ENCODE measurements at places on chromosomes 16 and 17. TPM values are rescaled to one million over a fixed set of nuclear protein-coding genes. Genes with fewer than 3 reads are reported as not detected.
A peak's percentile ranks its signal among the peaks of the same experiment; 100 is the strongest.

The KRTAP17-1 gene
- total RNA-seq, result not detected

The RAB37 gene
- 1.4 TPM for total RNA-seq

DNA sequence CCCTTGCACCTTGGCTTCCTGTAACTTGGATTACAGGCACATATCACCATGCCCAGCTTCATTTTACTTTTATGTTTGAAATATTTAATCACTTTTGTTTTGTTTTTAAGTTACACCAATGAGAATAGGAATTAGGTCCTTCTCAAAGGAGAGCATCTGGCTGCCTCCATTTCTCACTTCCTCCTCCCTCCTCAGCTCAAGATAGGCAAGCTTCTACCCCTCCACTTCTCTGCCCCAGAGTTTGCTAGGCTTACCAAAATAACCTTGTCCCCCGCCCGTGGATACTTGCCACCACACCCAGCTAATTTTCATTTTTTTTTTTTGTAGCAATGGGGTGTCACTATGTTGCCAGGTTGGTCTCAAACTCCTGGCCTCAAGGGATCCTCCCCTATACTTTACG is 17.9 kb downstream of the GABARAPL2 start:
- H3K36me3 ChIP-seq, result peaks cover 2% of the 10 kb centered on the region
- no peak for DNase-seq
- H3K4me1 ChIP-seq, result no peaks in the 10 kb centered on the region
- H3K4me3 ChIP-seq, result no peak overlapping the region
- H3K27me3 ChIP-seq, result no peaks in the 10 kb centered on the region

GRCh38 chr17:4836221-4836620 is 3.1 kb downstream of the MINK1 start:
- H3K4me3 ChIP-seq, result no peak overlapping the region
- no peaks in the 10 kb centered on the region for H3K4me1 ChIP-seq
- no peaks in the 10 kb centered on the region for H3K27me3 ChIP-seq
- no peaks in the 10 kb centered on the region for H3K36me3 ChIP-seq

- H3K27me3 ChIP-seq, result no peaks in the 10 kb centered on the region
- no peak for DNase-seq
- H3K4me3 ChIP-seq, result no peak overlapping the region
- no peaks in the 10 kb centered on the region for H3K36me3 ChIP-seq
These were observed 19.2 kb downstream of the RABEP2 start for GRCh38 chr16:28905800-28906372.

GRCh38 chr17:38358586-38359513 is 7.2 kb downstream of the SOCS7 start:
- H3K4me3 ChIP-seq, result no peak overlapping the region
- H3K4me1 ChIP-seq, result peaks cover 5% of the 10 kb centered on the region
- no peaks in the 10 kb centered on the region for H3K36me3 ChIP-seq
- DNase-seq, result no peak

DNA sequence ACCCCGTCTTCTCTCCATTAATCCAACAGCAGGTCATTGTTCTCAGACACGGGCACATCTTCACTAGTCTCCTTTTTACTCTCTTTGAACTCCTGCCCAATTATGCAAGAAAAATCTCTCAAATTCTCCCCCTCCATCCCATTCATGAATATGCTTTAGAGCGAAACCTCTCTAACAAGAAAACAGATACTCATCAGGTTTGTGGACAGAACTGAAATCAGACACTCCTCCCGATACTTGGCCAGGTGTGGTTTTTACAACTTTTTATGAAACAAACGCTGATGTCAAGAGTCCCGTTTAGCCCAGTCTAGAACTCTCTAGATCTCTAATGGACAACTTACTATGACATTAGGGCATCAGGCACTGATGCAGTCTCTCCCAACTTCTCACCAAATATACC is 40.9 kb downstream of the PIK3R5 start:
- no peak overlapping the region for H3K27ac ChIP-seq
- H3K4me3 ChIP-seq, result no peak overlapping the region
- no peaks in the 10 kb centered on the region for H3K4me1 ChIP-seq
- no peaks in the 10 kb centered on the region for H3K27me3 ChIP-seq

DNA sequence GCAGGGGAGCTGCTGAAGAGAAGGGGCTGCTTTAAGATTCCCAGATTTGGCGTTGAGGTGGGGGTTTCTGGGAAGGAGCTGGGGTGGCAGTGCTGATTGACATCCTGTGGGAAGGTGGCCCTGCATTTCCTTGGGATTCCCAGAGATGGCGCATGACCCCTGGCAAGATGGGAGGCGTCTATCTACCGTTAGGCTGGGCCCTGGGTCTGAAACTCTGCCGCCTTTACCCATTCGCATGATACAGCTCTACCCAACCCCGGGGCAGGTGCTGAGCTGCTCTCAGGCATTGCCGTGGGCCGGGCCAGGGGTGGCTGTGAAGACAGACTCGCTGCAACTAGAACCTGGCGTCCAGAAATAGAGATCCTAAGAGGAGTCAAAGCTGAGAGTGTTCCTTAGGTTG is 9.9 kb upstream of the MVD start:
- H3K27ac ChIP-seq, result no peak overlapping the region
- no peaks in the 10 kb centered on the region for H3K27me3 ChIP-seq
- H3K4me1 ChIP-seq, result no peaks in the 10 kb centered on the region
- no peak for DNase-seq

GRCh38 chr17:46167826-46168569 is 25.2 kb downstream of the KANSL1 start:
- H3K27me3 ChIP-seq, result no peaks in the 10 kb centered on the region
- DNase-seq, result no peak
- H3K27ac ChIP-seq, result no peak overlapping the region
- peaks cover 4% of the 10 kb centered on the region for H3K4me1 ChIP-seq
- H3K36me3 ChIP-seq, result peaks cover 11% of the 10 kb centered on the region

GRCh38 chr17:41539071-41539492 is 11.0 kb upstream of the KRT19 start:
- no peak overlapping the region for H3K4me3 ChIP-seq
- no peaks in the 10 kb centered on the region for H3K36me3 ChIP-seq
- peak; percentile 42 for DNase-seq
- no peaks in the 10 kb centered on the region for H3K4me1 ChIP-seq
- H3K27me3 ChIP-seq, result no peaks in the 10 kb centered on the region
- H3K27ac ChIP-seq, result no peak overlapping the region

Measured in aorta (tissue), 5 donors.